ENCODE measurements at places on chromosomes 6 and 20. TPM values are rescaled to one million over a fixed set of nuclear protein-coding genes. Genes with fewer than 3 reads are reported as not detected.

DNA sequence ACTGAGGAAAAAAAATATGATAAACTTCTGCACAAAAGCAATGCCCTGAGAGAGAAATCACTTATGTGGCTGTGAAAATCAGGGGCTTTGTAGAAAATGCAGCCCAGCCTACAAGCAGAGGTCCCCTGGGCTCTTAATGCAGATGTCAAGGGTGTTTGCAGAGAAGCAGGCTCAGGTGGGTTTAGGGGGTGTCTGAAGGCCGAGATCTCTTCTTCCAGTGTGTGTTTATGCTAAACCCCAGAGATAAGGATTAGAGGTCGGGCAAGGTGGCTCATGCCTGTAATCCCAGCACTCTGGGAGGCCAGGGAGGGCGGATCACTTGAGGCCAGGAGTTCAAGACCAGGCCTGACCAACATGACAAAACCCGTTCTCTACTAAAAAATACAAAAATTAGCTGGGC is 78.5 kb downstream of the TMEM242 start:
- no peaks in the 10 kb centered on the region for H3K27me3 ChIP-seq
- no peaks in the 10 kb centered on the region for H3K36me3 ChIP-seq
- H3K27ac ChIP-seq, result no peak overlapping the region

DNA sequence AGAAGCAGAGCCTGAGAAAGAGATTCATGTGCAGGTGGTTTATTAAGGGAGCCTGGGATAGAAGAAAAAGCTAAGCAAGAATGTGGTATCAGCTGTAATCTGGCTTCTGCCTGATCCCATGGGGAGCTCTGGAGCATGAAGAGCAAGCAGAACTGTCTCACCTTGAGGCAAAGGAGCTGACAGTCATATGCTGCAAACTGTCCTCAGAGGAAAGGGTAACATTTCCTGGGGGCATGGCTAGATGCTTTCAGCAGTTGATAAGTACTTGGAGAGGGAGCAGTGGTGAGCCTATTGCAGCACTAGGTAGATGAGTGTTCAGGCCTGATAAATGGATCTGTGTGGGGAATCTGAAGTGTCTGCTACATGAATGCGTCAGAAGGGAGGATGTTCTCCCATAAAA is 621.5 kb upstream of the BTBD3 start:
- no peak overlapping the region for H3K4me3 ChIP-seq
- H3K27ac ChIP-seq, result no peak overlapping the region
- H3K4me1 ChIP-seq, result no peaks in the 10 kb centered on the region
- no peaks in the 10 kb centered on the region for H3K36me3 ChIP-seq
- no peaks in the 10 kb centered on the region for H3K27me3 ChIP-seq
- DNase-seq, result no peak

GRCh38 chr20:24978513-24978912 is 14.0 kb downstream of the APMAP start:
- no peak for DNase-seq
- no peak overlapping the region for H3K4me3 ChIP-seq
- no peak overlapping the region for H3K27ac ChIP-seq
- H3K36me3 ChIP-seq, result peaks cover 6% of the 10 kb centered on the region
- no peaks in the 10 kb centered on the region for H3K4me1 ChIP-seq

GRCh38 chr6:101391772-101392585 is 1.5 kb upstream of the GRIK2 start:
- DNase-seq, result no peak
- peaks cover 60% of the 10 kb centered on the region for H3K27me3 ChIP-seq
- no peak overlapping the region for H3K27ac ChIP-seq
- H3K4me3 ChIP-seq, result no peak overlapping the region
- H3K4me1 ChIP-seq, result peaks cover 2% of the 10 kb centered on the region

- peaks cover 26% of the 10 kb centered on the region for H3K4me1 ChIP-seq
- DNase-seq, result no peak
- H3K4me3 ChIP-seq, result no peak overlapping the region
Measured at GRCh38 chr20:23129266-23129665, 43.1 kb upstream of the CD93 start.

DNA sequence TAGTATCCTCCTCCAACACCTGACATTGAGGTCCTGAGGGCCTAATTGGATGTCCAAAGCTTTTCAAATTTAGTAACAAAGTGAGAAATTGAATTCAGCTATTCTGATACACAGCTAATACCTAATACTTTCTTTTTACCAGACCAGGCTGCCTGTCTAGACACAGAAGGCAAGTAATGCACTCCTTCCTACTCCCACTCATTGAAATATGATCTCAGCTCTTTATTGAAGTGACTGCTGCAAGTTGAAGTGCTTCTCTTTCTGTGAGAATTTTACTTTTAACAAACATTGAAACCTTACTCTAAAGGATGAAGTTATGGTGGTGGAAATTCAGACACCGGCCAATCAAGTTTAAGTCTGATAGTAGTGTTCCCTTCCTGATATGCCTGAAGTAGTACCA is 90.8 kb upstream of the OGFRL1 start:
- H3K4me3 ChIP-seq, result no peak overlapping the region
- H3K27ac ChIP-seq, result peak overlapping the region; percentile 73
- H3K27me3 ChIP-seq, result no peaks in the 10 kb centered on the region
- no peaks in the 10 kb centered on the region for H3K4me1 ChIP-seq

DNA sequence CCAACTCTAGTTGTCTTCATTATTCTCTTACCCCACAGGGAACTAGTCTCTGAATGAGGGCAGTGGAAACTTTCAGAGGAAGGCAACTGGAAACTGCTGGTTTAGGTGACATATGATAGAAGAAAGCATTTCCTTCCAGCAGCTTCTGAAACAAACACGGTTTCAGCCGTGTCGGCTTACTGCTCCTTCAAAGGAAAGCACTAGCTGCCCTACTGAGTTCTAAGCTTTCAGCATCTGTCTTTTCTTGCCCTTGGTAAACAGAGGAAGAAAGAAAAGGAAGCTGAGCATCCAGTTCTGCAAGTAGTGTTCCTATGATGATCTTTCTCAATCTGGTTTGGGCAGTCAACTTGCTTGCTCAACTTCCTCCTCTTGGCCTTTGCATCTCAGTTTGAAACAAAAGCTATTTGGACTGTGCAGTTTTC is 117.5 kb upstream of the CEP85L start:
- DNase-seq, result no peak
- no peak overlapping the region for H3K4me3 ChIP-seq
- H3K4me1 ChIP-seq, result no peaks in the 10 kb centered on the region
- H3K27ac ChIP-seq, result no peak overlapping the region
- H3K36me3 ChIP-seq, result no peaks in the 10 kb centered on the region

Gene DSP
- polyA plus RNA-seq, result 78.1 TPM

GRCh38 chr6:151502499-151502898 is 8.7 kb downstream of the CCDC170 start:
- H3K27me3 ChIP-seq, result no peaks in the 10 kb centered on the region
- no peak for DNase-seq
- H3K36me3 ChIP-seq, result no peaks in the 10 kb centered on the region
- peak overlapping the region; percentile 27 for H3K27ac ChIP-seq
- H3K4me3 ChIP-seq, result no peak overlapping the region

- no peak overlapping the region for H3K4me3 ChIP-seq
- peak; percentile 74 for DNase-seq
- H3K27ac ChIP-seq, result no peak overlapping the region
- H3K36me3 ChIP-seq, result no peaks in the 10 kb centered on the region
- no peaks in the 10 kb centered on the region for H3K27me3 ChIP-seq
Measured at GRCh38 chr6:107318100-107318736, 141.1 kb downstream of the PDSS2 start.

Gene CD109
- 4.7 TPM for polyA plus RNA-seq

Gene SLCO4A1
- polyA plus RNA-seq, result 87.3 TPM

GRCh38 chr6:18473755-18474154 is 86.6 kb downstream of the RNF144B start:
- no peak for DNase-seq
- no peak overlapping the region for H3K27ac ChIP-seq
- no peaks in the 10 kb centered on the region for H3K36me3 ChIP-seq
- H3K4me1 ChIP-seq, result no peaks in the 10 kb centered on the region
